Activated naive CD4-positive, alpha-beta T cell (primary cell): ENCODE measurements at places on chromosomes 6 and 20.

DNA sequence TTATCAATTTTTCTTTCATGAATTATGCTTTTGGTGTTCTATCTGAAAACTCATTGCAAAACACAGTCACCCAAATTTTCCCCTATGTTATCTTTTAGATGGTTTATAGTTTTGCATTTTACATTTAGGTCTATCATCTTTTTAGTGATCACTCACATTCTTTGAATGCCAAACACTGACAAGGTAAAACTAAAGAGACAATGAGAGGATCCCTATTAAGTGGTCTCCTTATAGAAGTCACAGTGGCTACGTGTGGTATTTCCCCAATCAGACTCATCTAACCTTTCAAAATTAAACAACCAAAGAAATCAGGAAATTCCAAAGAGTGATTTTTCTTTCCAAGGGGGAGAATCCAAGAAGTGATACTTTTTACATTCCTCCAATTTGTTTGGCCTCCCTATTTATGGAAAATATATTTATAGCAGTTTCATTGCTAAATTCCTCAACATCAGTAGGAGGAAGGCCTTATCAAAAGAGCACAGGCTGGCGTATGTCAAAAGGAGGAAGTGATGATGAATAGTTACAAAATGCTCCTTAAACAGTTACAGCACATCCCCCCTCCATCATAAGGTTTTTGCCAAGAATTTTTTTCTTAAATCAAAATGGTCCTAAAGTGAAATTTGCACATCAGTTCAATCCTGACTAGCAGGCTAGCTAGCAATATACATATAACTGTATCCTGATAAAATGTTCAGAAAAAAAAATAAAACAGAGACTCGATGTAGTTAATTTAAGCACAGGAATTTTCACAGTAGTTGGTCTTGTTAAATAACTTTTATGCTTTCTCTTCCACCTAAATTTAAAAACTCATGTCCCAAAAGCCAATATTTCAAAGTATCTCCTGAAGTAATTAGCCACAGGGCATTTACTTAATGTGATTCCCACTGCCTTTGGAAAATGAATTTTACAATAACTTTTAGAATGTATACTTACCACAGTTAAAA lies 76.2 kb upstream of the IPCEF1 start:
- no peak for DNase-seq

- no peak for DNase-seq
These were observed 42.0 kb downstream of the KIAA1755 start for GRCh38 chr20:38218566-38218885.

DNA sequence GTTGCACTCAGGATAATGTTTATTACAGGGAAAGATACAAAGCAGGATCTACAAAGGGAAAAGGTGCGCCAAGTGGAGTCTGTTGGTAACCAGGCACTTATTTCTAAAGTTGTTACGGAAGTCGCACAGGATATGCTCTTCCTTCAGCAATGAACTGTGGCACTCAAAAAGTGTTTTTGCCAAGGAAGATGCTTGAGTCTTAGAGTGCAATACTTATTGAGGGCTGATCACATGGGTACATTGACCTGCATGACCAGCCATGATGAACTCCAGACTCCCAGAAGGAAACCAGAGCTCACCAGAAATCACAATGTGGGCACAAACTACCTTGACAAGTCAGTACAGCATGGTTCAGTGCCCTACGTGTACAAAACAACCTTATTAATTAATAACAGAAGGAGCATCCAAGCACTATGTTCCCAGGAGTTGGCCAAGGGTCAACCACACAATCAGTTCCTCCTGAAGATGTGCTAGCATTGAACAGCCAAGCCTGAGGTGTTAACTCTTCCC lies 270.7 kb upstream of the TFAP2D start:
- no peak for DNase-seq

DNA sequence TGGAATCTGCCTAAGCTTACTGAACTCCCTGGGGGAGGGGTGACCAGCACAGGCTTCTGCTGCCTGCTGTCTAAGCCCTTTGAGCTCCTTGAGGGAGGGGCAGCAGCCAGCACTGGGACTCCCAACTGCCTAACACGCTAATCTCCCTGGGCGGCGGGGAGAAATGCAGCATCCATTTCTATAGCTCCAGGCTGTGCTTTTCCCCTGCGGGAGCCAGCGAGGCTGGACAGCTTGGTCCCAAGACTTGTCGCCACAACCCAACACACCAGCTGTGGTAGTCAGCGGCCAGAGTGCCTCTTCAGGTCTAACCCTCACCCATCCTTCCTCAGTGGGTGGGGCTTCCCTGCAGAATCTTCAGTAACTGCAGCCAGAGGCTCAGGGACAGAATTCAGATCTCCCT lies 64.6 kb downstream of the VGLL2 start:
- DNase-seq: no peak

DNA sequence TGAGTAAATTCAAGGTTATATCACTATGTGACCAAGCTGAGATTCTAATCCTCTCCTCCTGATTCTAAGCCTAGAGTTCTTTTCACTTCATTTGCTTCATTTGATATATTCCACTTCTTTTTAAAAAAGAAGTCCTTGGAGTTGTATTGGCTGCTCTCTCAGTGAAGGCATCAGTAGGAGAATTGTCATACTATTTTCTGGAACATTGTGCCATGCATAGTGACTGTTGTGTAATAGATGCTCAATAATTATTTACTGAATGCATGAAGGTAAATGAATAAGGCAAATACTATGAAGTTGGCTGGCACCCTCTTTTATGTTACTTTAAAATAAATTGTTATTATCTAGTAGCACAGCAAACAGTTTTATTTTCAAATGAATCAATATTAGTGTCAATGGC lies 189.4 kb downstream of the MTFR2 start:
- no peak for DNase-seq

DNA sequence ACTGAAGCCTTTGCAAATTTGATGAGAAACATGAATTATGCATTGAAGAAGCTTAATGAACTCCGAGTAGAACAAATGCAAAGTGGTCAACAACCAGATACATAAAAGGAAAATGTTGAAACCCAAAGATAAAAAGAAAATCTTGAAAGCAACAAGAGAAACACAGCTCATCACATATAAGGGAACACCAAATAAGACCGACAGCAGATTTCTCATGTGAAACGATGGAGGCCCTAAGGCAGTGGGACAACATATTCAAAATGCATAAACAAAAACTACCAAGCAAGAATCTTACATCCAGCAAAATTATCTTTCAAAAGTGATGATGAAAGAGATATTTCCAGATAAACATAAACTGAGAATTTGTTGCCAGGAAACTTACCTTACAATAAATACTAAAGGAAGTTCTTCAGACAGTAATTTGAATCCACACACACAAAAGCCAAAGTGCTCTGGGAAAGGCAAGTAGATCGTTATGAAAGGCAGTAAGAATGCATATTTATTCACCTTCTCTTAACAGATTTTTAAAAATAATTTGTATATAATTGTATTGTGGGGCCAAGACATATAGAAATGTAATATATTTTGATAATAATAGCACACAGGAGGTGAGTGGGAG lies 22.5 kb downstream of the SLC52A3 start:
- no peak for DNase-seq

DNA sequence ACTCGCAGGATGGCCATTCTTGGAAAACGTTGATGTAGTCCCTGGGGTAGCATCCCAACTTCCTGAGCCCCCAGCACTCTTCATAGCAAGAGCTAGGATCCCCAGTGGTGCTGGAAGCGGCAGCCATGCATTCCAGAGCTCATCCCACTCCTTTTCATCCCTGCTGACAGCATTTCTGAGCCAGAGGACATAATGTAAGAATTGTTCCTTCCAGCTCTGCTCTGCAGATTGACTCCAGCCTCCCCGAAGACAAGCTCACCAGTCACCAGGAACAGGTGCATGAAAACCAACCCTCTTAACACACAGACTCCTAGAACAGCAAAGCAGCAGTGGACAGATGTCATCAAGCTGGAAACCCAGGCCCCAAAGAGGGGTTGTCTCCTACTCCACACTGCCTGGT lies 3.8 kb downstream of the SLC13A3 start:
- no peak for DNase-seq

GRCh38 chr20:63354636-63355350 lies 6.4 kb downstream of the CHRNA4 start:
- no peak for DNase-seq

- no peak for DNase-seq
These were observed 15.5 kb downstream of the TMEM151B start for GRCh38 chr6:44285552-44286284.

GRCh38 chr6:10451828-10452509 lies 37.1 kb upstream of the TFAP2A start:
- no peak for DNase-seq

GRCh38 chr6:21856456-21856825 lies 262.9 kb downstream of the SOX4 start:
- no peak for DNase-seq

- no peak for DNase-seq
These were observed 142.0 kb downstream of the CEP57L1 start for GRCh38 chr6:109237077-109237985.

GRCh38 chr6:148548749-148549140 lies 198.1 kb upstream of the UST start:
- DNase-seq: no peak

DNA sequence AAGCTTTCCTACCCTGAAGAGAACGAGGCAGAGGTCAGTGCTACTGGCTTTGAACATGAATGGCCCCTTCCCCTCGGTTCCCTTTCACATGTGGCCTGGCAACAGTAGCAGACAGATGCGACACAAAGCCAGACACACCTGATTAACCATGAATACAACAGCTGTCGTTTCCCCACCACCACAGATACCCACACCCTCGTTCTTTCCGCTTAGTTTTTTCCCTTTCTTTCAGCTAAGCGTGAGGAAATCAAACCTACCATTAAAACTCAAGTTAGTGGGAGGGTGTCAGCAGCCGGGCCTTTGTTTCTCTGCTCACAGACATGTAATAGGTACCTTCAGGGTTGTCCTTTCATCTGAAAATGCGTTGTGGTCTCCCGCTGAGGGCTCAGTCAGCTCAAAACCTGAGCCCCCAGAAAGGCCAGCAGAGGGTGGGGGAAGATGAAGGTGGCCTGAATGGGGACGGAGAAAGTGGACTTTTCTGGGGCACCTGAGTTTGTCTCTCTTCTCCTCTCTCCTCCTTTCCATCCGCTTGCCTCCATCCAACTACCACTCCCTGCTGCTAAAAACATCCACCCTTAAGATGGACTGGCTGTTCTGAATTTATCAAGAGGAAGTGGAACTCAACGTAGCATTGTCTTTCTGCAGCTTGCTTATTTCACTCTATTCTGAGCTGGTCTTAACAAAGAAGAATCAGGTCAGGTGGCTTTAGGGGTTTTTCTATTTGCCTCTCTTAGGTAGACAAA lies 516.6 kb upstream of the JARID2 start:
- DNase-seq: no peak

- DNase-seq: no peak
These were observed 283.4 kb upstream of the RUNX2 start for GRCh38 chr6:45044510-45045252.

DNA sequence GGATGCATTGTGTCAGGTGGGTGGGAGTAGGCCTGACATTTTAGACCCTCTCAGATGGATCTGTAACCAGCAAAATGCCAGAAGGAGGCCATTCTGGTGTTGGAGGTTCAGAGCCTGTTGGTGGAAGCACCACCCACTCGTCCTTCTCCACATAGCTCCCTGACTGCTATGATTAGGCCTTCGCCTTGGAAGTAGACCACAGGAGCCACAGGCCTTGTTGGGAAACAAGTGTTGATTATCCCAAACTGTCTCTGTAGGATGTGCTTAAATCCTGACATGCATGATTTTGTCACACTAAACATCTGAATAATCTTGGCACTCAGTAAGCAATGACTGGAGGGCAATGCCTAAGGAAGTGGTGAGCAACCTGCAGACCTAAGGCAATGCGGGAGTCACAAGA lies 117.2 kb upstream of the LY86 start:
- DNase-seq: no peak

- no peak for DNase-seq
These were observed 28.2 kb upstream of the ARMC2 start for GRCh38 chr6:108820006-108820405.

- DNase-seq: no peak
These were observed 61.1 kb upstream of the GATA5 start for GRCh38 chr20:62536871-62537401.

DNA sequence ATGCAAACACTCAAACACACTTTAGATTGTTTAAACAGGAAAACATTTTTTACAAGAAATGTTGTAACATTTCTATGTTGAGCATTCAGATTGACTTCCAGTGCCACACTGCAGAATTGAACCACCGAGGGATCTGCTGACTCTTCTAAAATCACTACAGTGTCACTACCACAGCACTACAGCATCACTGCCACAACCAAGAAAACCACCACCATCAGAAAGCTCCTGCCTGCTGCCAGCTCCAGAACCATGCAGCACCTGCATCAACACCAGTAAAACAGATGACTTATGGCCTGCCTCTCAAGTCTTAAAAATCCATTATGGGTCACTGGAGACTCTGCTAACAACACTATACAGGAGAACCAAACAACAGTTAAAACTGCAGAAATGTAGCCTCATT lies 25.4 kb upstream of the BTN3A2 start:
- no peak for DNase-seq

GRCh38 chr6:7787137-7787608 lies 61.3 kb downstream of the BMP6 start:
- no peak for DNase-seq

DNA sequence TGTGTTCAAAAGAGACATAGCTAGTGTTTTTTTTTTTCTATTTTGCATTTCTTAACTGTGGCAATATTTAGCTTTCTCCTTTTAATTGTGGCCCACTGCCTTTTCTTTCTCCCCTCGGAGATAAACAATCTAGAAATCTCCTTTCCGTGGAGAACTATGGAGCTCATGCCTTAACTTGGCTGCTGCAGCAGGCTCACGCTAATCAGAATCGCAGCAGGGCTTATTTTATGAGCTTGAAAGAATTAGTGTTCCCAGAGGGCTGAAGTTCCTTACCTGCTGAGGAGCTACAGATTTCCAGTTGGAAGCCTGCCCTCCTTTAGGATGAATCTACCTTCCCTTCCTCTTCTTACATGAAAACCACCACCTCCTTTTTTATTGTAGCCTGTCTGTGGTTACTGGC lies 35.6 kb downstream of the CTNNBL1 start:
- DNase-seq: no peak

GRCh38 chr6:47334334-47334733 lies 24.6 kb upstream of the TNFRSF21 start:
- DNase-seq: no peak

DNA sequence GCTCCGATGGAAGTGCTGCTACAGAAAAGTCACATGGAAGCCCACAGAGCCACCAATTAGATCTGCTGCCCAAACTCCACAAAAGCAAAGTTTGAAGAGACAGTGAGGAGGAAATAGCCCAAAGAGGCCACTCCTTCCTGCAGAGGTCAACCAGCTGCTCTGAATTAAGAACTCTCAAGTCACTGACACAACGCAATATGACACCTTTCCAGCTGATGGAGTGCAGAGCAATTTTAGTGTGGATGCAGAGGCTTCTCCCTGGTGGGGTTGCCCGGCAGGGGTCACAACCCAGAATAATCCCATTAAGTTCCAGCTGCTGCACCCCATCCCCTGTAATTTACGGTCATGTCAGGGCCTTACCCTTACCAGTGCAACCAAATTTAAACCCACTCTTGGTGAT lies 361.9 kb upstream of the JARID2 start:
- DNase-seq: no peak
